NCI-H526 treated with DMSO at 0.1 percent for 48 hours (cell line): ENCODE measurements at places on chromosomes 3 and 15.

GRCh38 chr3:123112232-123112631, 45.4 kb downstream of the PDIA5 start:
- no peak for DNase-seq

GRCh38 chr15:29299784-29300183, 30.2 kb upstream of the NSMCE3 start:
- no peak for DNase-seq

DNA sequence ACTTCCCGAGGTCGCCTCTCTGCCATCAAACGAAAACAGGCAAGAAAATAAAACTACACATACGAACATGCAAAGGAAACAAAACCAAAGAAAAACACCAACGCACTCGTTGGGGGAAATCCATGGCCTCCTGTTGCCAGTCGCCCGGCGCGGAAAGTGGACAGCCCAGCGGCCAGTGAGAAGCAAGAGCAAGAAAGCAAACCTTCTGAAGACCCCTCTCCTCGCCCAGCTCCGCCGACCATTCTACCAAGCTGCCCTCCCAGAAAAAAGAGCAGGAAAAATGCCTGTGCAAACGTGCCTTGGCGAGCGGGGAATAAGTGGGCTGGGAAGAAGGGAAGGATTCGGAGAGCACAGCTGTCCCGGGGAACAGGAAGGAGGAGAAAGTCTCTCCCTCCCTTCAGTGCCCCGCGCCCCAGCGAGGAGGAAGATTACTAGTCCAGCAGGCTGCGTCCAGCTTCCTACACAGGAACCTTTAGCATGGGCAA, 802 bp upstream of the NECTIN3 start:
- peak; percentile 47 for DNase-seq

- DNase-seq: no peak
Observed at GRCh38 chr15:38406436-38406835, 47.5 kb upstream of the FAM98B start.

- DNase-seq: no peak
Observed at GRCh38 chr3:120284747-120285507, at the start of gene GPR156. GPR156 (minus strand) TSS chr3:120285222; CDS start chr3:120244098, 41,124 bp downstream.

DNA sequence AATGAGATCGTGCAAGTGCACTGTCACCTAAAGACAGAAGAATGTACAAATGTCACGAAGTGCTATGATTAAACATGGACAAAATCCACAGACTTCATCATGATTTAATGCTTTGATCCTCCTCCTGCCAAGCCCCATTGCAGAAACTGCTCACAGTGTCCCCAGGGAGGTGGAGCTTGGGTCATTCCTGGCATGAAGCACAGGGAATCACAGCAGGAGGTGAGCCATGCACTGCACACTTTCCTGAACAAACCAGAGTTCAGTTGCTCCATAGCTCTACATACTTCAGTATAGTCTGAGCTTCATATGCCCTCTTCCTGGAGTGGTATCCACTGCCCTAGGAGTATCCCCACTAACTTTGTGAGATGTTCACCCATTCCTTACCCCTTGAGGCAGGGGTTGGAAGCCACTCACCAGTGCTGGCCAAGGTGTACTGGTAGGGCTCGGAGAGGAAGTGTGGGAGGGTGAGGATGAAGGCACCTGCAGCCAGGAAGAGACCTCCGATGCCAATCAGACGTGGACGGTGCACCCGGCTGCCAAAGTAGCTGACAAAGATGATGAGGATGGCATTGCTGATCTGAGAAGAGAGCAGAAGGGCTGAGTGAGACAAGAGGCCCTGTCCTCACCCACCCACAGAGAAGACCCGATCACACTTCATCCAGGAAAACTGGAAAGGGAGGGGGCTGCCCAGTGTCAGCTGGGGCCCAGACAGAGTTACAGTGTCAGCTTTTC, 56.3 kb downstream of the SLCO2A1 start:
- no peak for DNase-seq

DNA sequence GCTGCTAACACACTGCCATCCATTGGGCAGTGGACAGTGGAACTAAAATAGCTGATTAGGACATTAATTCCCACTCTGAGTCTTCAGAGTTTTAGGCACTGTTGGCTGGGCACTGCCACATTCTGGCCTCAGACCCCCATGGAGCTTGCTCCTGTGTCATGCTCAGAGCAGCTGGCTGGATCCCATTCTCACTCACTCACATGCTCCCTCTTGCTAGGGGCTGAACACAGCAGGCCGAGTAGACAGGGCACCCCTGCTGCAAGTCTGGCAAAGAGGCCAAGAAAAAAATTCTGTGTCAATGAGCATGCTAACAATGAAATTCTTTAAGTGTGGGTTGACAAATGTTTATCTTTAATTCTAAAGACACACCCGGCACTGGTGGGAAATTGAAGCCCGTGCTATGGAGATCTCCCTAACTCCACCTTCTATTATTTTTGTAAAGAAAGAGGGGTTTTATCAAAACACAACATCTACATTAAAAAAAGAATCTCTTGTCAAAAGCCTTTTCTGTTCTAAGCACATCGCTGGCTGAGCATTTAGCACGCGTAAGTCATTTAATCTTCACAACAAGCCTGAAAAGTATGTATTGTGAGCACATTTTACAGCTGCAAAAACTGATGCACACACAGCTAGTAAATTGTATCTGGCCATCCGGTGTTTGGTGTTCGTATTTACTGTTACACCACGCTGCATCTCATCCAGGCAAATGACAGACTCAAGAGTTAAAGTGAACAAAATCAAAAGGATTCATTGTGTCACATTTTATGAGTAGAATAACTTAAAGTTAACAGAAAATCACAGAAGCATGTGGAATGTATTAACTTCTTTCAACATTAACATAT, 362.1 kb downstream of the PLOD2 start:
- no peak for DNase-seq

DNA sequence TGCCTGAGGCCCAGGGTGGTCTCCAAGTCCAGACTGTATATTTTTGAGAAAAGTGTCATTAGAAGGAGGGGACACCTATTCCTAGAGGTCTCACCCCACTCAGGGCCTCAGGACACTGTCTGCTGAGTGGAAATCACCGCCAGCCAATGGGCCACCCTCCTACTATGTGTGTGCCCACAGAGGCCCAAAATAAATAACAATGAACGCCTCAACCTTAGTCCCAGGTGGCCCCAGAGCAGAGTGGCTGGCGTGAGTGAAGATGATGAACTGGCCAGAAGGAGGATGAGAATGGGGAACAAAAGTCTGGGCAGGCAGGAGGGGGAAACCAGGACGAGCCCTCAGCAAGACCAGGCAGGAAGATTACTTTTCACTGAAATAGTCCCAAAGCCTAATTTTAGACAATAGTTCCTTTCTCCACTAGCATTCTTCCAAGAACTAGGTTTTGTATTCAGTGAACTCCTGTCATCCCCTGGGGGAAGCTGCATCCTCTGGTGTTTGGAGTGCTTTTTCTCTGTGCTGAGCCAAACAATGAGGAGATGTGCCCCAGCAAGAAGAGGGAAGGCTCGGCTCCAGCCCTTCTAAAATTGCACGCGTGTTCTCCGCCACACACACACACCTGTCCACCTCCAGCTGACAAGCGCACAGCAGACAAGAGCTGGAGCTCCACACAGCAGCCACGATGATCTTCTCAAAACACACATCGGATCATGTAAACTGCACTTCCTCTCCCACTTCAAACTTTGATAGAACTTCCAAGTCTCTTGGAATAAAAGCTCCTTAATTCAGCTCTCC, 72.2 kb downstream of the ADCY5 start:
- DNase-seq: no peak

DNA sequence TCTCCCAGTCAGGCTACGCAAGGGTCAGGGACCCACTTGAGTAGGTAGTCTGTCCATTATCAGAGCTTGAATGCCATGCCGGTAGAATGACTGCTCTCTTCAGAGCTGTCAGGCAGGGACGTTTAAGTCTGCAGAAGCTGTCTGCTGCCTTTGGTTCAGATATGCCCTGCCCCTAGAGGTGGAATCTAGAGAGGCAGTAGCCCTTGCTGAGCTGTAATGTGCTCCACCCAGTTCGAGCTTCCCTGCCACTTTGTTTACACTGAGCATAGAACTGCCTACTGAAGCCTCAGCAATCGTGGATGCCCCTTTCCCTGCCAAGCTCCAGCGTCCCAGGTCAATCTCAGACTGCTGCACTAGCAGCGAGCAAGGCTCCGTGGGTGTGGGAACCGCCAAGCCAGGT, 57.5 kb upstream of the SETMAR start:
- no peak for DNase-seq
